ENCODE measurements at places on chromosomes 4 and X.

DNA sequence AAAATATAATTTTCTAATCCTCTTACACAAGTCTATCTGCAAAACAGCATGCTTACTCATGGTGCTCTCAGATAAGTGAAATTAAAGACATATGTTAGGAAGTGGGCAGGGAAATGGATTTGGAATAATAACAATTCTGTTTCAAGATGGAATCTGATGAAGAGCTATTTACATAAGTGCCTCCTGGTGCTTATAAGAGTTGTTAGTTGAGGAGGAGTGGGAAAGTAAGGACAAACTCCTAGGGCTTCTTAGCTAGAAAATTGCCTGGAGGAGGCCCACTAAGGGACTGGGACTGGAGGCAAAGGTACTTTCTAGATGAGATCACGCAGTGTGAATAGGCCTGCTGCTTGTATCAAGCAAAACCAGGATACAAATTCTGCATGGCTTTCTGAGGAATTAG, 939.8 kb downstream of the GLUD2 start:
- DNase-seq = no peak

DNA sequence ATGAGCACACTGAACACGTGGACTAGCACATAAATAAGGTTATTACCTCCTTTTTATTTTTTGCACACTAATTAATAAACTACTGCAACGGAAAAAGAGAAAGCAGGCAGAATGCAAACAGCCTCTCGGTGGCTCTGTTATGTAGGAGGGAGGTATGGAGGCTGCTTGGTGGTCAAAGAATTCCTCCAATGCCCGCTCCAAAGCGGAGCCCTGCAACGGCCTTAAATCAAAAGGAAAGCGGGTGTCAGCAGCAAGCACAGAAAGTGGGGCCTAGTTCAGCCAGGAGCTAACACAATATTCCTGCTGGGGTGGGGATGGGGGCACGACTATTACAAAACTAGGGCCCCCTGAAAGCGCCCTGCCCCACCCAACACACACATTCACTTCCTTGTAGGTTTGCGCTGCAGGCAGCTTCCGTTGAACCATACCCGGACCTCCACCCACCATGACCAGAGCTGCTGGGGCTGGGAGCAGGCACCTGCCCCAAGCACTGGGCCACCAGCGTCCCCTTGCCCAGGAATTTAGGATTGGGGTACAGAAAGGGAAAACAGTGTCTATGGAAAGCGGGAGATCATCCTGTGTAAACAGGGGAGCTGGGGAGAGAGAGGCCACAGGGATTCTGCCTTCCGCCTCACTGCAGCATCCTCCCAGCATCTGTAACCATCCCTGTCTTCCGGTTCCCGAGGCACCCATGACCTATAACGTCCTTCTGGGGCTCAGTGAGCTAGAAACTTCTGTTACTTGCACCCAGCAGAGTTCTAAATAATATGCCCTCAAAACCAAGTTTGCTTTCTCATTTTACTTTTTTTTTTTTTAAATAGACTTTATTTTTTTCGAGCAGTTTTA, 57.1 kb upstream of the DDX3X start:
- no peak for DNase-seq

DNA sequence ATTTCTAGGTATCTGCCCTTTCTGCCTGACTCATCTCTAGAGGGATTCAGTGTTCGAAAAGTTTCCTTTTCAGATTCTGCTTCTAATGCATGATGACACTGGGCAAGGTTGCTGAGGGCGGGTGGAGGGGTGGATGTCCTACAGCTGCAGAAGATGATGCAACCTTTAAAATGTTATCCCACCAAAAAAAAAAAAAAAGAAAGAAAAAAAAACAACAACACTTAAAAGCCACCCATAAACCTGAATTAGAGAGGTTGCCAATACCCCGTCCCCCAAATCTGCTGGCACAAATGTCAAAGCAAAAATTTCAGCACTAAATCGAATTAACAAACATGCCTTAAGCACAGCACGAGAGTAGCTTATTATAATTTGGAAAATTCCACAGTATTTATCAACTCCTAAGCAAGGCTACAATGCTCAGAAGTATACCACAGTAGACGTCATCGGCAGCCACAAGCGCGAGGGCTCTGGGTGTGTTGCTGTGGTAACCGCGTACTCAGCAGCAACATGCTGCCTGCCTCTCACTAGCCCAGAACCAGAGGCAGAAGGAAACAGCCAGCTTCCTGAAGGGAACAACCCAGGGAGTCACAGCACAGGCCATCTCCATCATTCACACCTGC, 167.5 kb upstream of the MAP3K15 start:
- DNase-seq = peak; percentile 83

DNA sequence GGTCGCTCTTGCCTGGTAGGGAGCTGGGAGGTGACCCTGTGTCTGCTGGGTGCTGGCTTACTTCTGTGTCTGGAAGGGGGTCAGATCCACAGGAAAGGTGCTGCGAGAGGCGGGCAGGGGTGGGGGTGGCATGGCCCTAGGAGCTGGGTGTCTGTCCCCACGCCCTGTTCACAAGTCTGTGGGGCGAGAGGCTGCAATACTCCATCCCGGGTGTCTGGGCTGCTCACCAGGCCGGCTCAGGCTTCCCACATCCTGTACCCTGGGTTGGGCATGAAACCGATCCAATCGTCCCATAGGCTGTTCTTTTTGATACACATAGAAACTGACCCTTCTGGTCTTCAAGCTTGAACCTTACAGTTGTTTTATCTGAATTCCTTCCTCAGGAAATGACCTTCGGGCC, 993 bp upstream of the CTAG2 start:
- no peak for DNase-seq

GRCh38 chrX:50103176-50103575, 97.6 kb downstream of the AKAP4 start:
- no peak for DNase-seq

All from femur (tissue), 1 donor.